ENCODE measurements at places on chromosomes 12 and 14. TPM values are rescaled to one million over a fixed set of nuclear protein-coding genes. Genes with fewer than 3 reads are reported as not detected.

OTX2 gene
- not detected for total RNA-seq

FANCM gene
- 7.5 TPM for total RNA-seq

CERS5 gene
- total RNA-seq = 46.2 TPM

EPS8 gene
- total RNA-seq = 3.8 TPM

FAM186B gene
- total RNA-seq = 0.65 TPM

ACRBP gene
- 11.1 TPM for total RNA-seq

All from T-cell (primary cell).